ENCODE measurements at places on chromosomes 2 and 18. TPM values are rescaled to one million over a fixed set of nuclear protein-coding genes. Genes with fewer than 3 reads are reported as not detected.

GRCh38 chr2:95287806-95288205 lies 9.3 kb upstream of the KCNIP3 start:
- no peaks in the 10 kb centered on the region for H3K36me3 ChIP-seq
- no peaks in the 10 kb centered on the region for H3K4me1 ChIP-seq
- no peak overlapping the region for H3K4me3 ChIP-seq
- DNase-seq = no peak

DNA sequence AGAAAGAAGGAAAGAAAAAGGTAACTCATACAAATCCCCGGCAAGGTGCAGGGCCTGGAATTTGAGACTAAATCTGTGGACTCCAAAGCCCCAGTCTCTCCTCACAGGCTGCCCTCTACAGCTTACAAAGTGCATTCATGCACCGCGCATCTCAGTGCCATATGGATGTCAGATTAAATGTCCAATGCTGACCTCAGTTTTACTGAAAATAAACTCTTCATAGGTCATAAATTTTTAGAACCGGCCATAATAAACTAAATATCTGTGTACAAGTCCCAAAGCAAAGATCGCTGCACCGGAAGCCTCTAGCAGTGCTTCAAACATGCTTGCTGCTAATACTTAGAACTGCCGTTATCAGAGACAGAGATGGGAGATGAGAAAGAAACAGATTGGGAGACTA lies 17.7 kb downstream of the ST6GAL2 start:
- no peak overlapping the region for H3K27ac ChIP-seq
- no peaks in the 10 kb centered on the region for H3K27me3 ChIP-seq
- DNase-seq = no peak
- no peaks in the 10 kb centered on the region for H3K4me1 ChIP-seq
- no peak overlapping the region for H3K4me3 ChIP-seq

DNA sequence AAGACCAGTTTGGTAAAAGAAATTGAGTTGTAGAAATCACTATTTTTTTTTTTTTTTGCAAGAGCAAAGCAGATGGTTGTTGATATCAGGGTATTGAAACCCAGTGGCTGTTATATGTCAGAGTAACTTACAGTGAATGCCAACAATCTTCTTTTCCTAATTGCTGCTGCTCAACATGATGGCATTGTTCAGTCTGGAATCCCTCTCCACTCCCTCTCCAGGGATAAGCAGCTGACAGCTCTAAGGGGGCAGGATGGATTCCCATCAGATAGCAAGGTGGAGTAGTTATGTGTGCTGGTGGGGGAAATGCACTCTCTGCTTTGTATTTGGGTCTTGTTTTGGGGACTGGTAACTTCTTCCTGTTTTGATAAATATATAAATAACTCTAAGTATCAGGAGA lies 200.0 kb downstream of the PIK3C3 start:
- H3K27me3 ChIP-seq = no peaks in the 10 kb centered on the region
- H3K27ac ChIP-seq = no peak overlapping the region
- no peak overlapping the region for H3K4me3 ChIP-seq
- H3K4me1 ChIP-seq = no peaks in the 10 kb centered on the region

DNA sequence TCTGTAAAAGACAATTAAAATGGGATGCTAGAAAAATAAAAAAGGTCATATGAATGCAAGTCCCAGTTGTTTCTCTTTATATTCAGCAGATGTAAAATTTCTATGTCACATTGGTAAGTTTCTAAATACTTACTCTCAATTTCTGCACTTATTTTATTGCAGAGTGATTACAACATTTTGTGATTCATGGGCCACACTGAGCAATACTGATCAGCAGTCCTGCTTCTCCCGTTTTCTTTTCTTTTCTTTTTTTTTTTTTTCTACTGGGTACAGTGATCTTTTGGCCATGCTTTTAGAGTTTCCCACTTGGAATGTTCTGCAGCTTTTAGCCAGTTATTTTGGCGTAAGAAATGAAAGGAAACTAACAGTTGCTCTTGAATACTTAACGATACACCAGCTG lies 38.8 kb downstream of the LIMS1 start:
- H3K36me3 ChIP-seq = no peaks in the 10 kb centered on the region
- DNase-seq = no peak
- no peak overlapping the region for H3K4me3 ChIP-seq
- H3K4me1 ChIP-seq = no peaks in the 10 kb centered on the region
- H3K27ac ChIP-seq = no peak overlapping the region

GRCh38 chr2:122414902-122415301 lies 659.5 kb downstream of the TSN start:
- no peaks in the 10 kb centered on the region for H3K4me1 ChIP-seq
- no peaks in the 10 kb centered on the region for H3K27me3 ChIP-seq
- H3K27ac ChIP-seq = no peak overlapping the region
- H3K36me3 ChIP-seq = no peaks in the 10 kb centered on the region

- no peaks in the 10 kb centered on the region for H3K4me1 ChIP-seq
- no peak overlapping the region for H3K4me3 ChIP-seq
- no peaks in the 10 kb centered on the region for H3K36me3 ChIP-seq
Measured at GRCh38 chr2:68850524-68850923, 20.7 kb downstream of the BMP10 start.

GRCh38 chr18:54268751-54269150 lies 566 bp upstream of the POLI start:
- no peak for DNase-seq
- H3K27me3 ChIP-seq = no peaks in the 10 kb centered on the region
- H3K4me1 ChIP-seq = no peaks in the 10 kb centered on the region
- peak overlapping the region; percentile 94 for H3K27ac ChIP-seq

GRCh38 chr2:233074106-233074505 lies 14.0 kb downstream of the INPP5D start:
- H3K27ac ChIP-seq = no peak overlapping the region
- H3K4me3 ChIP-seq = no peak overlapping the region
- no peaks in the 10 kb centered on the region for H3K27me3 ChIP-seq

GRCh38 chr18:13546638-13547037 lies 179.7 kb downstream of the FAM210A start:
- no peaks in the 10 kb centered on the region for H3K27me3 ChIP-seq
- no peak overlapping the region for H3K27ac ChIP-seq
- DNase-seq = no peak
- H3K4me3 ChIP-seq = no peak overlapping the region

GRCh38 chr2:164737612-164738081 lies 104.0 kb downstream of the COBLL1 start:
- no peak overlapping the region for H3K4me3 ChIP-seq
- H3K27ac ChIP-seq = no peak overlapping the region
- H3K36me3 ChIP-seq = no peaks in the 10 kb centered on the region
- no peaks in the 10 kb centered on the region for H3K27me3 ChIP-seq

- H3K4me3 ChIP-seq = no peak overlapping the region
- no peak for DNase-seq
- no peaks in the 10 kb centered on the region for H3K27me3 ChIP-seq
Measured at GRCh38 chr2:159148901-159149300, 137.6 kb downstream of the WDSUB1 start.

GRCh38 chr2:186308347-186308746 lies 177.7 kb upstream of the ZC3H15 start:
- no peaks in the 10 kb centered on the region for H3K27me3 ChIP-seq
- H3K27ac ChIP-seq = no peak overlapping the region
- no peaks in the 10 kb centered on the region for H3K4me1 ChIP-seq
- H3K4me3 ChIP-seq = no peak overlapping the region
- DNase-seq = no peak

GRCh38 chr2:74578408-74578807 lies 23.9 kb downstream of the DOK1 start:
- DNase-seq = no peak
- no peaks in the 10 kb centered on the region for H3K27me3 ChIP-seq
- no peak overlapping the region for H3K27ac ChIP-seq
- no peaks in the 10 kb centered on the region for H3K4me1 ChIP-seq

DNA sequence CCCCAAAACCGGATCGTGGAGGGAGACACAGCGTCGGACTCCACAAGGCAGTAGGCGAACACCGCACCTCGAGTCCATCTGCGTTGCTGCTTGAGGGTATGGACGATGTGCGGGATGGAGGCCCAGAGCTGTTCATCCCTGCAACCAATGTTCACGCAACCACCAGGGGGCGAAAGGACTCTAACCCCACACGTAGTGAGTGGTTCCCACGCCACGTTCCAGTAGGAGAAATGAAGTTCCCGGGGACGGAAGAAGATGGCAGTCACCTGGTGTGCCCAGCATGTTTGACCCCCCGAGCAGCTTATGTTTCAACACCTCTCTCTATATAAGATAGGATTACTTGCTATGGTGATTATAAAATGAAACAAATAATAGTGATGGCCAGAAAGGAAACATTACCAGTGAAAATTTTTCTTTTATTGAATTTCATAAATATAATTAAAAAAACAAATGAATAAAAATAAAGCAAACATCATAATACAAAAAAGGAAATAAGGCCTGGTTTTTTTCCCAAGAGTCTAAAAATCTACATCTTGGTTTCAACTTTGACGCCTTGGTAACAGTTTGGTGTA lies 184.3 kb downstream of the SH3BP4 start:
- no peaks in the 10 kb centered on the region for H3K4me1 ChIP-seq
- H3K36me3 ChIP-seq = no peaks in the 10 kb centered on the region
- H3K27me3 ChIP-seq = no peaks in the 10 kb centered on the region
- no peak overlapping the region for H3K27ac ChIP-seq
- no peak overlapping the region for H3K4me3 ChIP-seq

- H3K4me1 ChIP-seq = no peaks in the 10 kb centered on the region
- H3K27ac ChIP-seq = no peak overlapping the region
- H3K36me3 ChIP-seq = no peaks in the 10 kb centered on the region
- no peak overlapping the region for H3K4me3 ChIP-seq
- DNase-seq = no peak
Measured at GRCh38 chr2:136394136-136395060, 276.4 kb upstream of the CXCR4 start.

DNA sequence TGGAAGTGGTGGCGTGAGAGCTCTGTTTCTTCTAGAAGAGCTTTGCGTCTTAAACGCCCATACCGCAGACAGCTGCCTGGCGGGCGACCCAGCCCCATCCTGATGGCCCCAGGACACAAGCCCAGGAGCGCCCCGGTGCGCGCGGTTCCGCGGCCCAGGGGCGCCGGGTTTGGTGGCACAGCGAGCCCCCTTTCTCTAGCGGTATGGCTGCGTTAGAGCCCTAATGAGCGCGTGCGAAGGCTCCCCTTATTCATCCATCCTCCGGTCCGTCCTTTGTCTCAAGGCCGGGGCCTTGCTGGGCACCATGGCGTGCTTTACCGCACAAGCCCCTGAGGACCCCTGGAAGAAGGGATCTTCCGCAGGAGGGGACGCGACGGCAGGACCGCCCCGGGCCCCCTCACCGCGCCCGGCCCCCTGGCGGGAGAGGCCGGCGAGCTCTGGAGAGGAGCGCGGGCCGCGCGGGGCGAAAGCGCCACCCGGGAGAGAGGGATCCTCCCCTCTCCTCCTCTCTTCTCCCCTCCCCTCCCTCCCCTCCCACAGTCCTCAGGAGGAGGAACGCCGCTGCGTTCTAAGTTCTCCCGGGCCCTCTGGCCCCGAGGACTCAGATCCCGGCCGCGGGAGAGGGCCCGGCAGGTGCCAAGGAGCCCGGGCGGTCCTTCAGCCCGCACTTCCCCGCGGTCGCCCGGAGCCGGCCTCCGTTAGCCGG lies 626 bp upstream of the SLC1A4 start:
- H3K4me1 ChIP-seq = no peaks in the 10 kb centered on the region
- peak; percentile 62 for DNase-seq
- no peaks in the 10 kb centered on the region for H3K27me3 ChIP-seq
- no peaks in the 10 kb centered on the region for H3K36me3 ChIP-seq
- peak overlapping the region; percentile 93 for H3K27ac ChIP-seq
- H3K4me3 ChIP-seq = peak overlapping the region; percentile 65

DNA sequence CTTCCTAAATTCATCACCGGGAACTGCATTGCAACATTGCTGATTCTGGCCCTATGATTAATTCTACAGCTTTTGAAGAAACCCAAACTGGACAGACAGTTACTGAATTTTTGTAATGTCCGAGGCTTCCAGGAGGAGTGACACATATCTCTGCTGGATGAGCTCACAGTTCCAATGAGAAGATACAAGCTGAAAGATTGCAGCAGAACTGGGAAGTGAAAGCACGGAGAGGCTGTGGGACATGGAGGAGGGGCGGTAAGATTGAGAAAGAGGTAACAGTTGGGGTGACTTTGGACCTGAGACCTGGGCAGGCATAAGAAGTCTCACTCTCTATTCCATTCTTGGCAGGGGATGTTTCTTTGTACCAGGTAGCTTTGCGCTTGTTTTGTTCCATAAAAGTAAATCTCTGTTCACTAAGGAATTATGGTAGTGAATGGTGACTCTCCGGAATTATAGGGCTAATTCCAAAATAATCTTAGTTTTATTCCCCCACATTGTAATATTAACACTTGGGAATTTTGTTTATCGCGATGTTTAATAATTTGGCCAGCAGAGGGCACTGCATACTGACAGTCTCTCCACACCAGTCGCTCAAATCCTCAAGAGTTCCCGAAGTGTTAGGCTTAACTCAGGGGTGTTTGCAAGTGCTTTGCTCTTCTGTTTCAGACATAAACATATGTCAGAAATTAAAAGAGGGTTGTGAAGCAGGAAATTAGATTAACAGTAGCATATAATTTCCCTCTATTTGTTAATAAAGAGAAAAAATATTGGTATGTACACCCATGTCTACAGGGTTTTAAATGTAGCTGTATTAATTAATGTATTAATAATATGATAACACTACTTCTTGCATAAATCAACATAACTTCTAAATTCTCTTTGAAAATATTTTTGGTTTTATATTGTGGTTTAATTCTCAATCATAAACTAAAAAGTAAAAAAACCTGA lies 201.4 kb downstream of the SOCS6 start:
- peak; percentile 28 for DNase-seq
- H3K27ac ChIP-seq = no peak overlapping the region
- H3K27me3 ChIP-seq = no peaks in the 10 kb centered on the region
- no peaks in the 10 kb centered on the region for H3K36me3 ChIP-seq

GRCh38 chr2:136395582-136395981 lies 277.6 kb upstream of the CXCR4 start:
- no peaks in the 10 kb centered on the region for H3K4me1 ChIP-seq
- no peaks in the 10 kb centered on the region for H3K27me3 ChIP-seq
- no peaks in the 10 kb centered on the region for H3K36me3 ChIP-seq
- no peak overlapping the region for H3K4me3 ChIP-seq
- no peak overlapping the region for H3K27ac ChIP-seq

DNA sequence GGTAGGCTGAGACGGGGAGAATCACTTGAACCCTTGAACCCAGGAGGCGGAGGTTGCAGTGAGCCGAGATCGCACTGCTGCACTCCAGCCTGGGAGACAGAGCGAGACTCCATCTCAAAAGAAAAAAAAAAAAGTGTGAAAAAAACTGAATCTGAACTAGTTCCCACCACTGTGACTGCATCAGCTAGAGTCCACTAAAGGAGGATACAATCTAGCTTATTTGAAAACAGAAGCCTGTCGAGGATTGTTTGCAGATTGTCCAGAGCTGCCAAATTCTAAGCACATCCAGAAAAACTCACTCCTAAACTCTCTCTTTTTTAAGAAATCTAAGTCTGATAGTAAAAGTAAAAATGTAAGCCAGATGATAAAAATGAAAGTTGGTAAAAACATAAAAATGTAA lies 10.6 kb downstream of the GFPT1 start:
- no peaks in the 10 kb centered on the region for H3K27me3 ChIP-seq
- H3K4me3 ChIP-seq = no peak overlapping the region
- H3K4me1 ChIP-seq = no peaks in the 10 kb centered on the region
- H3K27ac ChIP-seq = no peak overlapping the region
- no peak for DNase-seq

The ZNF532 gene
- total RNA-seq = 231 TPM

The COX5B gene
- 469 TPM for total RNA-seq

The SETBP1 gene
- total RNA-seq = 28.4 TPM

The CYP27A1 gene
- total RNA-seq = 98.3 TPM

The C2orf15 gene
- not detected for total RNA-seq

The SLC16A14 gene
- 14.7 TPM for total RNA-seq

All from prostate gland (tissue), 2 donors.